ENCODE measurements at places on chromosomes 1 and 21.

DNA sequence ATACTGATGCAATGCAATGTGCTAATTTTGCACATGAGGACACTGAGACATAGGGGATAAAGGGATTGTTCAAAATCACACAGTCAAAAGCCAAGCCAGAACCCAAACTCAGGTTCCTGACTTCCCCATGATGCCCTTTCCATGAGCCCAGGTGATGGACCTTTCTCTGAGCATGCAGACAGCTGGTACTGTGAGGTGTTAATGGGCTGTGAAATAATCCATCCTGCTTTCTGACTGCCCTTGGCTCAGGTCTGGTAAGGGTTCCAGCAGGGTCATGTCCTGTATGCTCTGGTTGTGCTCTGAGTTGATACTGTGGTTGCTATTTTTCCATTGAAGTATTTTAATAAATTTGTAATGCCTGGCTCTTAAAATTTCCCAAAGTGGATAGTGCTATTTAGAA, 50.0 kb downstream of the CNIH3 start:
- DNase-seq, result no peak

DNA sequence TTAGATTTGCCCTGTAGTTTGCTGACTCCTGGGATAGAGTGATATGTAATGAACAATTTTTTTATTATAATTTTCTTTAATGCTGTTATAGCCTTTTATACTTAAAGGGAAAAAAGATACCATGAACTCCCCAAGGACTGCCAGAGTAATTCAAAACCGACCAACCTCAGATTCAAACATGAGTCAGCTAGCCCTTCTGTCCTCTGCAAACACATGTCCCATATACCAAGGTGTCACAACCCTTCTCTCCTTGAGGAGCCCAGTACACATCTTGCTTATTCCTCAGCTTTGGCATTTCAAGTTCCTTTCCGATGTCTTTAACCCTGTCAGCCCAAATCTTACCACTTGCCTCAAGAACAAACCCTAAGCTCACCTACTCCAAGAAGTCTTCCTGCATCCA, 184.9 kb downstream of the KCNH1 start:
- no peak for DNase-seq

DNA sequence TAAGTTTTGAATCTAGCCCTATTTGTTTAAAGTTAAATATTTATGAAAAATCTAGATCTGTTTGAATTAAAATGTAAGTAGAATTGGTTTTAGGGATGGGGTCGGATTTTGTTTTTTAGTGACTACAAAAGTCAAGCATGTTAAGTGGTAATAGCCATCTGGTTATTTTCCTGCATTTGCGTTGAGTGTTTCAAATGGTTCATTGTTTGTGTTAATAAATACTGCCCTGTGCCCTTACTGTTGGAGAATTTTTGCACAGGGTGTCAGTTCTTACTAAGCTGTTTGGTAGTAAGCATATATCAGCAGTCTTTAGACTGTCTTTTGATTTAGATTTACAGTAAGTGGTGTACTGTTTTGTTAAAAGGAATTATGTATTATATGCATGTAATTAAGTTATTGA, 46.1 kb upstream of the TARS2 start:
- DNase-seq, result no peak

- no peak for DNase-seq
Measured at GRCh38 chr1:167629681-167630567, at the start of gene RCSD1. TSS of gene RCSD1 (plus strand) at chr1:167630232. CDS start at chr1:167630424, 192 bp downstream.
